ENCODE measurements at places on chromosomes 12 and 14.

- H3K36me3 ChIP-seq = no peaks in the 10 kb centered on the region
- DNase-seq = no peak
- no peaks in the 10 kb centered on the region for H3K27me3 ChIP-seq
- no peak overlapping the region for H3K4me3 ChIP-seq
- H3K4me1 ChIP-seq = peaks cover 4% of the 10 kb centered on the region
These were observed 35.5 kb upstream of the PPFIBP1 start for GRCh38 chr12:27488479-27488878.

DNA sequence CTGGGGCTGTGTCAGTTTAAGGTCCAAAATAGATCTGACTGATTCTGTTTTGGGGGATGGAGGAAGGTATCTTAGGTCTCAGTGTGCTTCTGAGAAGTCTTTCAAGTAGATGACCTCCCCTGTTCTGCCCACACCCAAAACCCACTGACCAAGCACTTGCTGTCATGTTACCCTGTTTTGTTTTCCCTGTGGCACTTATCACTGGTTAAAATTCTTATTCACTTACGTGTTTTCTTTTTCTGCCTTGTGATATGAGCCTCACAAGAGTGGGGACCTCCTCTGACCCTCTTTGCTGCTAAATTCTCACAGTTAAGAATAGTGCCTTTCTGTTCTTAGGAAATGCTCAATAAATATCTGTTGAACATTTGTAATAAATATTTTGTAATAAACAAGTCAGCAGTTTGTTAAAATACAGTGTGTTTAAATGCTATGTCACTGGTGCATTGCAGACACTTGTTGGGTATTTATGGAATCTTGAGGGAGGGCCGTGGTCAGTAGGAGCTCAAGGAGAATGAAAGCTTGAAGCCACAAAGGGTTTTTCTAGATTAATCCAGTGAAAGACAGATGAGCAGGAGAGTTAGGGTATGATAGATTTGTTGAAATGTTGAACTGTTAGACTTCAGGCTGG, 20.9 kb downstream of the PLEKHA5 start:
- DNase-seq = no peak
- no peak overlapping the region for H3K4me3 ChIP-seq
- no peaks in the 10 kb centered on the region for H3K27me3 ChIP-seq
- no peak overlapping the region for H3K27ac ChIP-seq
- no peaks in the 10 kb centered on the region for H3K36me3 ChIP-seq
- peaks cover 9% of the 10 kb centered on the region for H3K4me1 ChIP-seq

DNA sequence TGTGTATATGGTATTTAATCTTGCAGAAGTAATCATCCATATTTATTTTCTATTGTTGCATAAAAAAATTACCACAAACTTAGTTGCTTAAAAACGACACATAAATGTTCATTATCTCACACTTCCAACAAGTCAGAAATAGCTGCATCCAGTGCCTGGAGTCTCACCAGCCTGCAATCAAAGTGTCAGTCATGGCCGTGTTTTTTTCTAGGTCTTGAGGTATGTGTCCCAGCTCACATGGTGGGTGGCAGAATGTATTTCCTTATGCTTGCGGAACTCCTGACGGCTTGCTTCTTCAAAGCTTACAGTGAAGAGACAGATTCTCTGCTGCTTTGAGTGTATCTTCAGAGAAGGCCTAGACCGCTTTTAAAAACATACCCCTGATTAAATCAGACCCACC, 670.2 kb upstream of the LMO3 start:
- DNase-seq = no peak
- H3K27ac ChIP-seq = no peak overlapping the region
- no peaks in the 10 kb centered on the region for H3K36me3 ChIP-seq
- H3K27me3 ChIP-seq = no peaks in the 10 kb centered on the region

- H3K27me3 ChIP-seq = no peaks in the 10 kb centered on the region
- H3K36me3 ChIP-seq = peaks cover 2% of the 10 kb centered on the region
- H3K4me3 ChIP-seq = peak overlapping the region; percentile 78
- peaks cover 53% of the 10 kb centered on the region for H3K4me1 ChIP-seq
These were observed 2.7 kb downstream of the LRP1 start for GRCh38 chr12:57130941-57131340.

GRCh38 chr12:52203079-52203921, 11.5 kb upstream of the KRT80 start:
- no peak for DNase-seq
- H3K36me3 ChIP-seq = no peaks in the 10 kb centered on the region
- no peaks in the 10 kb centered on the region for H3K27me3 ChIP-seq

- no peak within 1 kb of the TSS for H3K27ac ChIP-seq
- no peak within 1 kb of the TSS for H3K4me3 ChIP-seq
- H3K36me3 ChIP-seq = no peaks in the 10 kb centered on the region
- peaks cover 16% of the 10 kb centered on the region for H3K4me1 ChIP-seq
These were observed at the start of gene CFAP73 for GRCh38 chr12:113149361-113150150. Gene CFAP73 (plus strand): TSS chr12:113149724. CDS start chr12:113149858, 134 bp downstream.

DNA sequence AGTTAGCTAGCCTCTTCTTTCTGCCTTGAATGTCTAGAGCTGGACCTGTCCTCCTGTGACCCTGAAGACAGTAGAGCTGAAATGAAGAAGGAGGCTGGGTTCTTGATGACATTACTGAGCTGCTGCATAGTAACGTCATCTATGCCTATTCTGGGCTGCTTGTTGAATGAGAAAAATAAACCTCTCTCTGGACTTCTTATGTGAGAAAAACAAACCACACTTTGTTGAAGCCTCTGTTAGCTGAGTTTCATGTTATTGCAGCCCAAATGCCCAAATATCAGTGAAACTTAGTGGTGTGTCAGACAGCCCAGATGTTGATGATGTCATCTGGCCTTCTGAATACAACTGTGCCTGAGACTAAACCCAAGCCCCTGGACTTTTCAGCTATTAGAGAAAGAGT, 67.0 kb upstream of the MAX start:
- no peak overlapping the region for H3K4me3 ChIP-seq
- H3K4me1 ChIP-seq = no peaks in the 10 kb centered on the region
- DNase-seq = no peak
- H3K27me3 ChIP-seq = no peaks in the 10 kb centered on the region

- DNase-seq = no peak
- H3K4me3 ChIP-seq = no peak overlapping the region
- no peaks in the 10 kb centered on the region for H3K4me1 ChIP-seq
- H3K27me3 ChIP-seq = no peaks in the 10 kb centered on the region
- H3K36me3 ChIP-seq = no peaks in the 10 kb centered on the region
These were observed 292.1 kb upstream of the CLEC14A start for GRCh38 chr14:38547961-38548490.

GRCh38 chr12:6124411-6125309, at the start of gene VWF:
Gene VWF (minus strand): TSS chr12:6124670. CDS start chr12:6123196, 1,474 bp downstream.
- no peak within 1 kb of the TSS for H3K4me3 ChIP-seq
- no peak for DNase-seq

DNA sequence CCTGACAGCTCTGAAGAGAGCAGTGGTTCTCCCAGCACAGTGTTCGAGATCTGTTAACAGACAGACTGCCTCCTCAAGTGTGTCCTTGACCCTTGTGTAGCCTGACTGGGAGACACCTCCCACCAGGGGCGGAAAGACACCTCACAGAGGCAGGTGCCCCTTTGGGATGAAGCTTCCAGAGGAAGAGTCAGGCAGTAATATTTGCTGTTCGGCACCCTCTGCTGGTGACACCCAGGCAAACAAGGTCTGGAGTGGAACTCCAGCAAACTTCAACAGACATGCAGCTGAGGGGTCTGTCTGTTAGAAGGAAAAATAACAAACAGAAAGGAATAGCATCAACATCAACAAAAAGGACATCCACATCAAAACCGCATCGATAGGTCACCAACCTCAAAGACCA, 21.6 kb upstream of the ABCC9 start:
- no peak overlapping the region for H3K4me3 ChIP-seq
- no peaks in the 10 kb centered on the region for H3K27me3 ChIP-seq
- no peak overlapping the region for H3K27ac ChIP-seq
- no peaks in the 10 kb centered on the region for H3K4me1 ChIP-seq
- no peak for DNase-seq

GRCh38 chr14:80364274-80364673, 153.0 kb upstream of the DIO2 start:
- H3K4me3 ChIP-seq = no peak overlapping the region
- H3K4me1 ChIP-seq = no peaks in the 10 kb centered on the region
- no peak overlapping the region for H3K27ac ChIP-seq
- no peak for DNase-seq

- H3K4me3 ChIP-seq = no peak overlapping the region
- H3K27ac ChIP-seq = no peak overlapping the region
- DNase-seq = no peak
- no peaks in the 10 kb centered on the region for H3K4me1 ChIP-seq
- no peaks in the 10 kb centered on the region for H3K27me3 ChIP-seq
These were observed 736.4 kb upstream of the LRFN5 start for GRCh38 chr14:40870252-40870651.

All from liver (tissue), 10 donors.